Smooth muscle cell of the brain vasculature (primary cell): ENCODE measurements at places on chromosomes 4 and X.

GRCh38 chrX:7147978-7148854 is at the start of gene PUDP:
Gene PUDP (minus strand): TSS chrX:7148153. CDS start chrX:7148113, 40 bp downstream.
- DNase-seq, result peak; percentile 67

DNA sequence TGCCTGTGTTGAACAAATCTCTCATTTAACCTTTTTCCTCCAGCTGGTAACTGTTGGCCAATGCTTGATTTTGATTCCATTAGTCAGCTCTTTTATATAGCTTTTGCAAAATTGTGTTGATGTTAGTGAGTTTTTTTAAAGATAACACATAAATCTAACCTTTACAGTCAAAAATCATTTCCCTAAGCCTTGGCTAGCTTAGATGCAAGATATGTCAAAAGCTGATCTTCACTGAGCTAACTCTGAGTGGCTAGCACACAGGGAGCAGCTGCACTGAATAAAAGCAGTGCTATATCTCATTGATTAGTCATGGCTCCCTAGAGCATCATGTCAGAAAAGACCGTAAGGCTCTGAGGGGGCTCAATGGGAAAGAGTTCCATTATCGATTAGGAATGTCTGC is 78.7 kb downstream of the PPARGC1A start:
- DNase-seq, result no peak

- DNase-seq, result no peak
Observed at GRCh38 chr4:127212701-127213100, 420.1 kb upstream of the INTU start.

DNA sequence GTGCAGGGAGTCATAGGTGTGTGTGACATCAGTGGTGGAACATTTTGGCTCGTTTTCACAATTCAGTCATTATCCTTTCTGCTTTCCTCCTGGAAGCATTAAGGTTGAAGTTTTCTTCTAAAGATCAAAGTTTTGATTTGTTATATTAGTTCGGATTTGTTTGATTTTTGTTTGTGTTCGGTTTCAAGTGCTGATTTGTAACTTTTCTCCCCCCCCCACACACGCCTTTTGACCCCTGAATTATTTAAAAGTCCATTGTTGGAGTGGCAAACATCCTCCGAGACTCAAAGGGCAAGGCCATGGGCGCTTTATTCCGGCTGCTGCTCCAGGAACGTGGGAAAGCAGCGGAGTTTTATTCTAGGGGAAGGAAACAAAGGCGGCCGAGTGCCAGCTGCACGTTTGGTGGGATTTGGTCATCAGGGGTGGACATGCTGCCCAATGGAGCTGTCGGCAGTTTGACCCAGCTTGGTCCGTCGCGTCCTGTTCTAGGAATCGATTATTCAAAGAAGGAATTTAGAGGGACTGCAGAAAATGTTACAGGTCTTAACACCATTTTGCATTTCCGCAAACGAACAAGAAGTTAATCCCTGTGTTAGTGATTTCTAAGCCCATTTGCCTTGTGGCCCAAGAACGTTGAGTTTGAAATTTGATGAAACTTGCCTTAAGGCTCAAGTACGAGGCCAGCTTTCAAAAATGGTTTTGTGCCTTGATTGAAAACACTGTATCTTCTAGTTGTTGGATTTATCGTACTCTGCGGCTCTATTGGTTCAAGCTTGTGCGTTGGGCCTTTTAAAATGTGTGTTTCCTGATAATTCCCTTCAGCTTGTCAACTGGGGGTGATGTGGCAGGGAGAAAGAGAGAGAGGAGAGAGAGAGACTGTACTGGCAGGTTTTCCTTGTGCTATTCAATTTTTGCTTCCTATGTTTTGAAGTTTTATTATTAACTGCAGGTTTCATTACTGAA is 565 bp upstream of the ZNF41 start:
- no peak for DNase-seq

DNA sequence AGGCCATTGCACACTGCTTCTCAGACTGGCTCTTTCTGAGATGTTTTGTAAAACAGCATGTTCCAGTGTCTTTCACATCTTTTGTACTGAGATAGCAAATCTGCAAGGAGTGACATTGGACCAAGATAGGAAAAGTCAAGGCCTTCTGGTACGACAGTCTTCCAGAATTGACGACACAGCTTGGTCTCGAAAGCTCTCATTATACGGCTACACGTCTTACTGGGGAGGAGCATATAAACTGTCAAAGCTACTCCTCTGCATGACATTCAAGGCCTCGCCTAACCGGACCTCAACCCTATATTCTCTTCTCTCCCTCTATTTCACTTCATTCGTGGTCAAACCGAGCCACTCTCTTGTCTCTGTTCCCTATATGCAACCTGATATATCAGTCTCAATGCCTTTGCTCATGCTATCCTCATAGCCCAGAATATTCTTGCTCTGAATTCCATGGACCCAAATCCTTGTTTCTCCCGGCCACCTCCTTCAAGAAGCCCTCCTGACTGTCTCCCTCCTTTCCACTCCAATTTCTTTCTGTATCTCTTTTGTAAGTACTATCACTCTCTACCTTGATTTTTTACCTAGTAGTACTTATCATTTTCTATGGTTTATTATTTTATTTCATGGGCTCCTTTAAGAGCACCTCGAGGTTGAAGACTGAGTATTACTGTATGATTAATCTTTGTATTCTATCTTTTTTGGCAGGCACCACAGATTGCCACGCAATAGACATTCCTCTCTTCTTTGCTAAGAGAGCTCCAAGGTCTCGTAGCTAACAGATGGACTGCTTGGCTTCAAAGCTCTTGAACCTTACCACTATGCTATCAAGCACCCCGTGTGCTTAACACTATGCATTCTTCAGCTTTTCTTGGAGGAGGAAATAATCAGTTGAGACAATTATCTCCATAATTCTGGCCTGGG is 35.1 kb downstream of the RBM47 start:
- DNase-seq, result no peak

DNA sequence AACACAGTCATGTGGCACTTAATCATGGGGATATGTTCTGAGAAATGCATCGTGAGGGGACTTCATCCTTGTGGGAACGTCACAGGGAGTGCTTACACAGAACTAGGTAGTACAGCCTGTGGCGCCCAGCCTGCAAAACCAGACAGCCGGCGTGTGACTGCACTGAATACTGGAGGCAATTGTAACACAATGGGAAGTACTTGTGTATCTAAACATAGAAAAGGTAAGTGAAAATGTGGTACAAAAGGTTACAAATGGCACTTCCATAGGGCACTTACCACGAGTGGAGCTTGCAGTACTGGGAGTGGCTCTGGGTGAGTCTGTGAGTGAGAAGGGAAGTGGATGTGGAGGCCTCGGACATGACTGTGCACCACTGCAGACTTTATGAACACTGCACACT is 5.2 kb downstream of the TLR3 start:
- DNase-seq, result no peak

DNA sequence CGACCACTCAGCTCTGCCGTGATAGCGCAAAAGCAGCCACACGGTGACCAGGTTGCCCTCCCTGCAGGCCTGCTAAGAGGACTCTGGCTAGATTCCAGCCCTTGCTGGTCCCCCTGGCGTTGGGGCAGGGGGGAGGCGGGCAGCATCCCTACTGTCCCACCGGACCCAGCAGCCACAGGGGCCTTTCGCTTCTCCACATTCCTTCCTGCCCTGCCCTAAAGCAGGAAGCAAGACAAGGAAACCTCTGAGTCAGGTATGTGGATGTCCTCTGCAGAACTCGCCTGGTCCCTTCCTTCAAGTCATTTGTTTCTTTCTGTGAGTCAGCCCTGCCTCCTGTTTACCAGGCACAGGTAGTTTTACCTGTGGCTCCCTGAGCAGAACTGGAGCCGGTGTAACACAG is 60.2 kb upstream of the CLDN34 start:
- DNase-seq, result no peak

GRCh38 chrX:87516717-87517121 is 883 bp upstream of the KLHL4 start:
- DNase-seq, result peak; percentile 54

DNA sequence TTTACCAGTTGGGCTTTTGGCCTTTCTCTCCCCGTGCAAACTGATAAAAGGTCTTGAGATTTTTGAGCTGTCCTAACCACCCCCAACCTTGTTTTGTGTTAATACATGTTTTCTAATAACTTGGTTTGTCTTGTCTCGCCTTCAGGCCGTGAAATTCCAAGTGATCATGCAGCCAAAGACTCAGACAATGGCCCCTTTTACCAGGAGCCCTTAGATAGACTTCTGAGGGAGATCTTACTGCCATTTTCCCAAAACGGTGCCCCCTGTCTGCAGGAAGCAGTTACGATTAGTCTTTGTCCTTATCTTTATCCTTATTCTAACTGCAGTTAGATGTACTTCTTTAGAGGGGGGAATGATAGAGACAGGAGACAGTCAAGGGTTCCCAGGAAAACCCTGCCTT is 245.3 kb upstream of the HDX start:
- no peak for DNase-seq

DNA sequence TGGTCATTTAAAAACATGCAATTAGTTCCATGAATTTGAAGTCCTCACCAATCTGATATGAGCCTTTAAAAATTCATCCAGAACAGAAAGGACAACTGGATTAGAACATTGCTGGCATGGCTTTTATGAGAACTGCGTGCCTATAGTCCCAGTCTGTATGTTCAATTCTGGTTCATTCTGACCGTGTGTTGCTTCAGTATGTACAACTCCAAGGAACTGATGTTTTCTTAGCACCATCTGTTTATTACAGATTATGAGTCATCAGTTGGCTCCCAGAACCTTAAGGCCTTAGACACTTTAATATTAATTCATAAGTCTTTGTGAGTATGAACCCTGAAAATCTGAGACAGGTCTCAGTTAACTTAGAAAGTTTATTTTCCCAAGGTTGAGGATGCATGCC is 115.0 kb downstream of the CEP44 start:
- DNase-seq, result peak; percentile 73

DNA sequence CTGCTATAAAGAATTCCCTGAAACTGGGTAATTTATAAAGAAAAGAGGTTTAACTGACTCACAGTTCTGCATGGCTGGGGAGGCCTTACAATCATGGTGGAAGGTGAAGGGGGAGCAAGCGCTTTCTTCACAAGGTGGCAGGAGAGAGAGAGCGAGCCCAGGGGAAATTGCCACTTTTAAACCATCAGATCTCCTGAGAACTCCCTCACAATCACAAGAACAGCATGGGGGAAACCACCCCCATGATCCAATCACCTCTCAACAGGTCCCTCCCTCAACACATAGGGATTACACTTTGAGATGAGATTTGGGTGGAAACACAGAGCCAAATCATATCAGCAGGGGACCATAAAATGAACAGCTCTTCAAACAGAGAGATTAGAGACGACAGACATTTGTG is 198.6 kb downstream of the MAGEB5 start:
- no peak for DNase-seq

DNA sequence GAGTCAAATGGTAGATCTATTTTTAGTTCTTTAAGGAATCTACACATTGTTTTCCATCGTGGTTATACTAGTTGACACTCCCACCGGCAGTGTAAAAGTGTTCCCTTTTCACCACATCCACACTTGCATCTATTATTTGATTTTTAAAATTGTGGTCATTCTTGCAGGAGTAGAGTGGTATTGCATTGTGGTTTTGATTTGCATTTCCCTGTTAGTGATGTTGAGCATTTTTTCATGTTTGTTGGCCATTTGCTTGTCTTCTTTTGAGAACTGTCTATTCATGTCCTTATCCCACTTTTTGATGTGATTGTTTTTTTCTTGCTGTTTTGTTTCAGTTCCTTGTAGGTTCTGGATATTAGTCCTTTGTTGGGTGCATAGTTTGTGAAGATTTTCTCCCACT is 70.0 kb downstream of the TAB3 start:
- DNase-seq, result no peak

DNA sequence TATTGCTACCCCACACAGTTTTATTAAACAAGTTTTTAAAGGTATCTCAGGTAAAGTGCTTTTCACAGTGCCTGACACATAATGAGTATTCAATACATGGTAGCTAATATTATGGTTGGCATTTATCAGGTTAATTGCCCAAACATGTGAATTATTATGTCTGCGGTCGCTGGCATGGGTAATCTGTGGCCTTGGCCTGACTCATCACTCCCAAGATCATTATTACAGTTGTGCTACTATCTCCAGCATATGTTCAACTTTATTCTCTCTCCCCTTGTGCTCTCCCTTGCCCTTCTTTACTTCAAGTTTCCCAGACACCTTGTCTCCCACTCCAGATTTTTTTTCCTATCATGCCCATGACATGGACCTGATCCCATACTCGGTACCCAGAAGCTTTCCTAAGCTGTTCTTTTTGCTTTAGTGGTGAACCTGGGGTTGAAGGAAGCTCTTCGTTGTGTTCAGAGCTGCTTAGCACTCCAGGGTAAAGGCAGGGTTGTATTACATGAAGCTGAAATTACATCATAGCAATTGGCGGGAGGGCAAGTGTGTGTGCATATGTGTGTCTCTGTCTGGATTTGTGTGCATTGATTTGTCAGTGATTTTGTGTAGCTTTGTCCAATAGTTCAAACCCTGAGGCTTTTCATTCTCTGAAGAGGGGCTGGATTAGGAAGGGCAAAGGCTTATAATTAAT is 176.5 kb upstream of the NRK start:
- no peak for DNase-seq

DNA sequence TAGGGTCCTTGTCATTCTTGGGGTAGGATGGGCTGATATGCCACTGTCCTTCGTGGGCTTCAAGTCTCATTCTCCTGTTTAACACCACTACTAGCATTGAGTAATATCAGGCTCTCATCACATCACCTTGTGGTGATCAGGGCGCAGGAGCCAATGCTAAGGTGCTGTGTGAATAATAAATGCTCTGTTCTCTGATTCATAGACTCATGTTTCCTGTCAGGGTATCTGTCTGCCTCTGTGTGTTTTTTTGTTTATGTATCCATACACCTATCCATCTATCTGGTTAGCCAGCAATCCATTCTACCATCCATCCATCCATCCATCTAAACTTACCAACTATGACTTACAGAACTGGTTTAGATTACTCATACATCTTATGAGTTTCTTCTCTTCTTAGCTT is 525.1 kb upstream of the ATOH1 start:
- no peak for DNase-seq

- DNase-seq, result no peak
Observed at GRCh38 chrX:39811376-39811775, 286.4 kb downstream of the BCOR start.

GRCh38 chr4:54513204-54513603 is 144.6 kb upstream of the KIT start:
- peak; percentile 23 for DNase-seq

DNA sequence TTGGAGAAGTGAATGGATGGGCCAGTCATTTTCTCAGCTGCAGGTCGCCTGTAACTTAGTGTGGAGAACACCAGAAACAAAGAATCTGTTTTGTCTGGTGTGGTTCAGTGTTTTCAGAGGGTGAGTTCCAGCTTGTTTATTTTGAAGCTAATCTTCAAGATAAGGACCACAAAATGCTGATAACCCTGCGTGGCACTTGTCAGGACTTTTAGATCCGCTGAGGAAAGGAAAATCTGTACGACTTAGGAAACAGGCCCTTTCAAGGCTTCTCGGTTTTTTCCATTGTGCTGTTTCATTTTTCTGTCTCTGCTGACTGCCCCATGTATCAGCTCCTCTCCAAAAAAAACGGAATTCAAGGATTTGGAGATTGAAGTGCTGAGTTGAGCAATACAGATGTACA is 8.7 kb upstream of the ANAPC4 start:
- DNase-seq, result no peak

- no peak for DNase-seq
Observed at GRCh38 chr4:8910100-8910821, 38.6 kb upstream of the HMX1 start.

GRCh38 chr4:164138521-164138920 is 615.4 kb upstream of the SMIM31 start:
- no peak for DNase-seq
